ENCODE measurements at places on chromosomes 5 and 9.

GRCh38 chr5:78662323-78662722 is 13.8 kb upstream of the LHFPL2 start:
- DNase-seq, result no peak

GRCh38 chr9:105475302-105475701 is 27.5 kb downstream of the FSD1L start:
- no peak for DNase-seq

- no peak for DNase-seq
Observed at GRCh38 chr9:93952119-93952783, 2.9 kb downstream of the BARX1 start.

GRCh38 chr5:179776411-179776938 is 17.3 kb upstream of the LTC4S start:
- DNase-seq, result no peak

DNA sequence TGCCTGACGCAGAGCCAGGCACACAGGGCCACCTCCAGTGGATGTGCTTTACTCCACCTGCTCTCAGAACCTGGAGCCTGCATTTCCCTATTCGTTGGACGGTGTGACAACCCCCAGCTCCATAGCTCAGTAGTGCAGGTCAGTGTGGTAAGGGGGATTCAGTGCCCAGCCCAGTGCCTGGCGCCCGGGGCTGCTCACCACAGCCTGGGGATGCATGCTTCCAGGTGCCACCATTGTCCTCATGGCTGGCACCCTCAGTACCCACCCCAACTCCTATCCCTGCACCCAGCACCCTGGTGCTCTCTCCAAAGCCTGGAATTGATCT is 32.8 kb upstream of the ADAMTS2 start:
- no peak for DNase-seq

DNA sequence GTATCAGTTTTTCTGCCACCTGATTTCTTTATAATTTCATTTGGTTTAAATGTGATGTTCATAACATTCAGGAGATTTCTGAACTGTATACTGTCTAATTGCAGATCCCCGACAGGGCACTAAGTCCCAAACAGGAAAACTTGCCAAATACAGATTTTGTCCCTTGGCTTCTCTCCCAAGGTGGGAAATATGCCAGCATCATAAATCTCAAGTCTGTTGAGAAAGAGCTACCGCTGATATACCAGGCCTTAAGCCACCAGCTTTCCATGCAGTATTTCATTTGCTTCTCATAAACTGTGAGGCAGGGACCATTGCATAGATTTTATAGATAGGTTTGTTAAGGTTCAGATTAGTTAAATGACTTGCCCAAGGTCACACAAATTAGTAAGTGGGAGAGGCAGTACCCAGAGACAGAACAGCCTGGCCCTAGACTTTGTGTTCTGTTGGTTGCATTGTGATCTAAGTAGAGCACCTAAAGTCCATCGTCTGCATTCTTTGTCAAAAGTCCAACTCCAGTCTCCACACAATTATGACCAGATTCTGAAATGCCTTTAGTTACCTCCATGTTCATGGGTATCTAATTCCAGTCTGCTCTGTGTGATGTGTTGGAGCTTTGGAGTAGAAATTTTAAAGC is 16.2 kb downstream of the GPR21 start:
- no peak for DNase-seq

DNA sequence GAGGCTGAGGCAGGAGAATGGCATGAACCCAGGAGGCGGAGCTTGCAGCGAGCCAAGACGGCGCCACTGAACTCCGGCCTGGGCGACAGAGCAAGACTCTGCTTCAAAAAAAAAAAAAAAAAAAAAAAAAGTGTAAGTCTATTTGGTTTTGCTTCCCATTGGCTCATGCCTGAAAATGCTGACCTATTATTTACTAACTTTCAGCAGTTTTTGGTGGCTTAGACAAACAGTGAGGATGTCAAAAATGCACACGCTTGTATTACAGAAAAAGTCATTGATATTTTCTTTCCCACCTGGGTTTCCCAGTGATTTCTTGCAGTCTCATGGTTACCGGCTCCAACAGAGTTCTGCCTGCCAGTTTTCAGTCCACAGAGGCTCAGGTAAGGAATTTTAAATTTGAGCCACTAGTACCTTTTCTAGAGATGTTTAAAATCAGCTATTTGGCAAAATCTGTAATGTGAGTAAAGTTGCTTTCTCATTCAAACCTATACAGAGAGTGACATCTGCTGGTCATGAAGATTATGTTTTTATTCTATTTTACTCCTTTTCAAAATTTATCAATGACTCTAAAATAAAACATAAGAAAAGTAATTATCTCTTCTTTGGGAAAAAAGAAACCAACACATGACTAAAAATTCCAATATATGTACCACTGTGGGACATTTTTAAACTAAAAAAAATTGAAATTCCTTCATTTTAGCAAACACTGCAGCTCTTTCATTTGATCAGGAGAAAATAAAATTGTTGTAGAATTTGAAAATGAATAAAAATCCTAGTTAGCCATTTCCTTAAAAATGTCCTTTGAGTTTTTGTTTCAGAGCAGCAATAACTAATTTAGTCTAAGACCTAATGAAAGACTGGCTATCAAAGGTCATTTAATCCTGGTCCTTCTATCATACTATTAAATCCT is 8.8 kb downstream of the FAM200C start:
- DNase-seq, result no peak
